ENCODE measurements at places on chromosomes 7 and 10.

- DNase-seq = no peak
These were observed 151.7 kb downstream of the RTKN2 start for GRCh38 chr10:62116896-62117295.

DNA sequence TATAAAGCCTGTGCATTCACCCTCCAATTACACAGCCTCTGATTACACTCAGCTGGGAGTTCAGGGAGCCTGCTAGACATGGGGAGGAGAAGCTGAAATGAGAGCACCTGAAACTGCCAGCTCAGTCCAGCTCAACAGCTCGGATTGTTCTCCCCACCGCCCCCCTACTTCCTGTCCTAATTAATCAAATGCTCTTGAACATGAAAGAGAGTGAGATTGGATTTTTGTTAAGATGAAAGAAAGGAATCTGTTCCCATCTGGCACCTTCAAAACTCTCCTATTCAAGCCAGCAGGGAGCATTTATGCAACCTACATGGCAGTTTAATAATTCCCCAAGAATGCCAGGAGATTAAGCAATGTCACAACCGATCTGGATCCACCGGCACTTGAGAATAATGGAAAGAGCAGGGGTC, 98.0 kb downstream of the NPSR1 start:
- no peak for DNase-seq

- DNase-seq = no peak
These were observed 185.6 kb downstream of the PAXIP1 start for GRCh38 chr7:154817224-154817896.

- DNase-seq = no peak
These were observed 270.1 kb upstream of the TPK1 start for GRCh38 chr7:145106001-145106400.

DNA sequence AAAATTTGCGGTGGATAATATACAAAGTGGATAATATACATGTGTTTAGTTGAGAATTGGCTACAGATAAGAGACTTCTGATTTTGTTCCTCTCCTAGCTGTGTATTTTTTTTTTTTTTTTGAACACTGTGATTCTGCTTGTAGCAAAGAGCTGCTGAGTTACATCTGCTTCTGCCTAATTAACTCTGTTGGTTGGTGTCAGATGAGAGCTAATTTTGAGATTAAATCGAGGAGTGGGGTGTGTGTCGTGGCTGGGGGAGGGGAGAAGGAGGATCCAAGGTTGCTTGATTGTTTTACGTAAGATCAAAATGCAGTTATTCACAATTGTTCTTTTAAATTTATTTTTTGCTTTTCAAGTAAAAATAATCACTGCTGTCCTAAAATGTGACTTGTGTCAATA, 11.3 kb downstream of the KAT6B start:
- DNase-seq = no peak

All from activated CD4-positive, alpha-beta T cell treated with anti-CD3 and anti-CD28 coated beads for 4 hours (primary cell).